Fibroblast of skin of back (primary cell): ENCODE measurements at places on chromosomes 16 and 17.

- no peak for DNase-seq
These were observed 33.5 kb downstream of the GRIN2C start for GRCh38 chr17:74825952-74826719.

DNA sequence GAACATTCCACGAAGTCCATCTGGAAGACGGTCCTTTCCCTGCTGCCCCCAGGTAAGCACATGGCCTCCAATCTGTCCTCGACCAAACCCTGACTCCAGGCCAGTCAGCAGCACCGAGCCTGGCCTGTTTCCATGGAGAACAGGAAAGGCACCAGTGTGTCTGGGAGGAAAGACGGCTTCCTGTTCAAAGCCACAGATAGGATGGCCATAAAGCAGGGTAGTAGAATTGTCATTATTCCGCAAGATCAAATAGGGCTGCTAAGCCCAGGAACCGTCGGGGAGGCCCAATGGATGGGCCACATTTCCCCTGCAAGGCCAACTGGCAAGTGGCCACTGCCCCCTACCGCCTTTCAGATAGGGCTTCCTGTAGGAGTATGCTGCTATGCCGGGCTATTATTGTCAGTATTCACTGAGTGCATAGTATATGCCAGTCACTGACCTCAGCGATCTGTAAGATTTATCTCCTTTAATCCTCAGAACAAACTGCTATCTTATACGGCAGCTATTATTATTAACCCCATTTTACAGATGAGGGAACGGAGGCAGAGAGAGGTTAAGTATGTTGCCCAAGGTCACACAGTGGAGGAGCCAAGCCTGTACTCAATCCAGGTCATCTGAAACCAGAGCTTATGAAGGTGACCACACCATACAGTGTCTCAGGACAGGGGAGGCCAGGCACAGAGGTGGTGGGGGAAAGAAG is 23.0 kb upstream of the PLCG2 start:
- no peak for DNase-seq

DNA sequence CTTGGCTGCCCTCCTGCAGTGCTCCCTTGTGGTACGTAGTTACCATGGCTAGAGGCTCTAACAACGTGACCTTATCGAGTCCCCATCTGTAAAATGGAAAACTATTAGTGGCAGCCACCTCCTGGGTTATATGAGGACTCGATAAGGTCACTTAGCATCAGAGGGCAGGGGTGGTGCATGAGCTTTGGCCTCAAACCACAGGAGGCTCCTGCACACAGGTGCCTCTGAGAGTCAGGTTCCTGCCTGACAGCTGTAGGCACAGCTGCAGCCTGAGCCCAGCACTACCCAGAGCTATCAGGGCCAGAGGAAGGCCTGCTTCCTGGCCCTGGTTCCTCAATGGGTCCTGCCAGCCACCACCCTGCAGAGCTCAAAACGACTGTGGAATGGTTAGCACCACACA is 57.2 kb upstream of the SEC14L1 start:
- DNase-seq, result no peak

DNA sequence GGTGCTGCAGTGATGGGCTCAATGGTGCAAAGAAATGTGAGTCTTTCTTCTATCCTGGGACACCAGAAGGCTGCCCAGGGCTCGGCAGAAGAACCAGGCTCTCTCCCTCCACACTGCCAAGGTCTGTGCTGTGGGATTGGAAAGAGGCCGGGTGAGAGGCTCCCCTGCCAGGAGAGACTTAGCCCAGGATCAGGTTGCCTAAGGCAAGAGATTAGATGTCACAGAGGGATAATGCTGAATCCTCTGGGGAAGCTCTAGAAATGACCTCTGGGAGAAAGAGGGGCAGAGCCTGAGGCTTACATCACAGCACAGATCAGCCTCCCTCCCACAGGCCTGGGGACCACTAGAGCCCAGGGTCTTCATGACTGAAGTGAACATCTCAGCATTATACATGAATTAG is 5.7 kb upstream of the DOC2B start:
- no peak for DNase-seq

- DNase-seq, result no peak
These were observed 5.0 kb upstream of the HSD17B1 start for GRCh38 chr17:42547698-42548069.

DNA sequence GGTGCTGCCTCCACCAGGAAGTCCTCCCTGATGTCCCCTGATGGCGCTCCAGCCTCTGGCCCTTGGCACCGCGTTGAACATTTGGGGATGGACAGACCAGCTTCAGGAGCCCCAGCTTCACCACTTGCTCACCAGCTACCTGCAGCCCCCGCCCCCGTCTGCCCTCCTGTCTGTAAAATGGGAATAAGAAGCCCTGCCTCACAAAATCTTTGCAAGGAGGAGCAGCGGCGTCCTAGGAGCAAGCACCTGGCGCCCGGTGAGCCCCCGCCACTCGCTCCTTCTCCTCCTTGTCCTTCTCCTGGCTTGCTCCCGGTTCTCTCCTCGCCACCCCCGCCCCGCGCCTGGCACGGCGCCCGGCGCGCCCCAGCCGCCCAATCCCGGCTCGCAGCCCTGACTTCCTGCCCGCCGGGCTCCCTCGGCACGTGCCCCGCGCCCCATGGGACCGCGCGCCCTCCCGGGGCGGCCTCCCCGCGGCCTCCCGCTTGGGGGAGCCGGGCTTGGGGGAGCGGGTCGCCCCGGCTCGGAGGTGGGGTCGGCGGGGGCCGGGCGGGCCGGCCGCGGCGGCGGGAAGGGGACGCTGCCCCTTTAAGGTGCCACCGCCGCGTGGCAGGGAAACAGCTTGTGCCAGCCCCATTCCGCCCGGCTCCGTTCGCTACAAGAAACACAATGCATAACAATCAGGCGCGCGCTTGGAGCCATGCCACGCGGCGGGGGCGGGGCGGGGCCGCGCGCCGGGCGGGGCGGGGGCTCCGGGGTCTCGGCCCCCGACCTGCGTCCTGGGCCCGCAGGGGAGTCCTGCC is 9.1 kb upstream of the PPP1R1B start:
- DNase-seq, result peak; percentile 59

DNA sequence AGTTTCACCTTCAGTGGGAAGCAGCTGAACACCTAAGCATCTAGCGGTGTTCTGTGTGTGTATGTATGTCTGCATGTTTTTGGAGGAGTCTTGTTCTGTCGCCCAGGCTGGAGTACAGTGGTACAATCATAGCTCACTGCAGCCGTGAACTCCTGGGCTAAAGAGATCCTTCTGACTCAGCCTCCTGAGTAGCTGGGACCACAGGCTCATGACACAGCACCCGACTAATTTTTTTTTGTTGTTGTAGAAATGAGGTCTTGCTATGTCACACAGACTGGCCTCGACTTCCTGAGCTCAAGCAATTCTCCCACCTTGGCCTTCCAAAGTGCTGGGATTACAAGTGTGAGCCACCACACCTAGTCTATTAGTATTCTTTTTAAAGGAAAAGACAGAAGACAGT is 30.2 kb upstream of the FAAP100 start:
- DNase-seq, result peak; percentile 77

DNA sequence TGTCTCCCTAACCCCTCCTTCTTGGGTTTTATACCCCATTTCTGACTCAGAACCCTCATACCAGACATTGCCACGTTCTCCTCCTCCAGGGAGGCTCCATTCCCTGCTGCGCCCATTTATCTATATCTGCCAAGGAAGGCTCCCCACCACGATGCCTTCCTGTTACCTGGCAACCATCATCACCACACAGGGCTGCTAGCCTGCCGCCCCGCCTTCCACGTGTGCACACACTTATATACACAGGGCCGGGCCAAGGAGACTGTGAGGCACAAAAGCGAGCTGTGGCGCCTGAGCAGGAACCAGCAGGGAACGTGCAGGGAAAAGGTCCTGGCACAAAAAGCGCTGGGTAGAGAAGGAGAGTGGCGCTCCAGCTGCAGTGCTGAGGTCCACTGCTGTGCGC is 261.8 kb downstream of the CBLN1 start:
- no peak for DNase-seq

- no peak for DNase-seq
These were observed 37.0 kb downstream of the TMC7 start for GRCh38 chr16:19020689-19021088.

DNA sequence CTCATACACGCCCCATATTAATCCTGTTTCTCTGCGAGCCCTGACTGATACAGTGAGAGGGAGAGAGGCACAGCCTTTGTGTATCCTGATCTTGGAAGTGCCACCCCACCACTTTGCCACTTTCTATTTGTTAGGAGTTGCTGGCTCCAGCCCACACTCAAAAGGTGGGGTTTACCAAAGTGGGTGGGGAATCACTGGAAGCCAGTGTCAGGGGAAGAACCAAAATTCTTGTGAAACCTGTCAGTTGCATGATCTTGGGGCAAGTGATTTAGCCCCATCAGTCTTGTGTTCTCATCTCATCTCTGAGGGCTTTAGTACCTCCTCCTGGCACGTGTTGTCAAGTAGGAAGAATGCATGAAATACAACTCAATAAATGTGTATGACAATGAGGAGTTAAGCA is 119.5 kb downstream of the SOX9 start:
- DNase-seq, result no peak

DNA sequence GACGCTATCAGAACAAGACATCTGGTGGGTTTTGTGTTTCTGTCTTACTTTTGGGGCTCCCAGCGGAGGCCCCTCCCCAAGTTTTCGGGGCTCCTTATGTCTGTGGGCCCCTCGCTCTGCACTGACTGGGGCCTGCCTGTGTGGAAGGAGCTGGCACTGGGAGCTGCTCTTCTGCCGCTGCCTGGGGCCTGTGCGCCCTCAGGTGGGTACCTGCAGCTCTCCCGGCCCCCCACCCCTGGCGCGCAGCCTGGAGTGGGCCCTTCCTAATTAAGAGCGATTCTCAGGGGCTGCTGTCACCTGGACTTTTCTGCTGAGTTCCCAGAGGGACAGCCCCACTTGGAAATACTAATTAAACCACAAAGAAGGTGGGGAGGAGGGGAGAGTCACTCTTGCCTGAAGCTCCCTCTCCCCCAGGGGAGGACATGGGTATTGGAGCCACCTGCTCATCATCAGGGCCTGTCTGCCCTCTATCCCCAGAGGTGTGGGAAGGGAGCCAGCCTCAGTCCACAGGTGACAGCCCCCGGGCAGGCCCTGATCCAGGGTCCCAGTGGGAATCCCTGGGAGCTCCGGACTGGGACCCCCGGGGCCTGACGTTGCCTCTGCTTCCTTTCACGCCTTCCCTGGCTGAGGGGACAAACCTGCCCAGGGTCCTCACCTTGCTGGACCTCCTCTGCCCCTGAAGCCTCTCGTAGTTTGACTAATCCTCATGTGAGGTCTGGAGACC is 36.5 kb downstream of the GSE1 start:
- no peak for DNase-seq

DNA sequence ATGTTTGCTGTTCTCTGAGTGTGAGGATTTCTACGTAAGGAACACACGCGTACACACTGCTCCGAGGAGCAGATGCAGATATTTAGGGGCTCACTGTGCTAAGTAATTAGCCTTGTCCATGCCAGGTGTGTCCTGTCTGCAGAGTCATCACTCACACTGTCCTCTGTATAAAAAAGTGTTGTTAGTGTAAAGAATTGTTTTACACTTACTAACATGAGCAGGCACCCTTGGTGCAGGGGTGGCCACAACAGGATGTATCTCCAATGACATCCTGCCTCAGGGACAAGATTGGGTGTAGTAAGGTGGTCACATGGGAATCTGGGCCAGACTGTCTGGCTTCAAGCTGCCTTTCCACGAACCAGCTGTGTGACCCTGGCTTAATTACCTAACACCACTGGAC is 63.9 kb downstream of the NDEL1 start:
- no peak for DNase-seq

GRCh38 chr17:49834118-49834743 is 13.6 kb downstream of the TAC4 start:
- DNase-seq, result no peak

DNA sequence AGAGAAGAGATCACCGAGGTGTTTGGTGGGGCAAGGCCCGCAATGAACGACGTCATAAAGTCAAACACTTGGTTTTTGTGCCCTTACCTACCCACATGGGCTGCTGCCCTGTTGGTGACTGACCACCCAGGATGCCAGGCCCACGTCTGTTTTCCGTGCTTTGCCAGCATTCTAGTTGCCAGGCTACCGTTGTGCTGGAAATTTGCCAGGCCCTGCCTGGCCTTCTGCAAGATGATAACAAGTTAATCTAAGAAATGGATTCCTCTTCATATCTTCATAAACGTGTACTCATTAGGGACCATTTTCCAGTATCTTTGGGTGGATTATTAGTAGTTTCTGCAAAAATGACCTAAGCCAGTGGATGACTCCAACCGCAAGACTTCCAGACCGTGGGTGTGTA is 35.4 kb downstream of the SLC6A4 start:
- DNase-seq, result no peak

- DNase-seq, result no peak
These were observed 107.8 kb downstream of the ENGASE start for GRCh38 chr17:79182176-79183042.

GRCh38 chr17:1597861-1598342 is 30.7 kb downstream of the SLC43A2 start:
- no peak for DNase-seq

DNA sequence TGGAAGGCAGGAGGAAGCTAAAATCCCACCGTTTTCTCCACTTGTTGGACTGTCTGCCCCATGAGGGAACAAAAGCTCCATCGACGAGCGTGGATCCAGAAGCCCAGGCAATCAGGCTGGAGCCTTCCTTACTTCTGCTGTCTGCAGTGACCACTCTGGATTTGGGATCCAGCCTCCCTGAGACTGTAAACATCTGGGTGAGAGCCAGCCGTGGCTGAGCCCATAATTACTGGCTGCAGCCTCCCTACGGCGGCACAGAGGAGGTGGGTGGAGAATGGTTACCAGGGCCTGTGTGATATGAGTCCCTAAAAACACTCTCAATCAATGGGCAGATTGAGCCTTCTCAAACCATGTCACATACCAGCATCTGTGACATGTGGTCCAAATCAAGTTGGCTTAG is 158.2 kb downstream of the FOXL1 start:
- DNase-seq, result no peak

- no peak for DNase-seq
These were observed 785 bp downstream of the HID1 start for GRCh38 chr17:74971842-74972106.

GRCh38 chr16:26688105-26688504 is 378.6 kb upstream of the C16orf82 start:
- DNase-seq, result no peak

- DNase-seq, result peak; percentile 98
These were observed at the start of gene INTS2 for GRCh38 chr17:61927208-61928100. Gene INTS2 (minus strand): TSS chr17:61927982. CDS start chr17:61926644, 1,338 bp downstream.

DNA sequence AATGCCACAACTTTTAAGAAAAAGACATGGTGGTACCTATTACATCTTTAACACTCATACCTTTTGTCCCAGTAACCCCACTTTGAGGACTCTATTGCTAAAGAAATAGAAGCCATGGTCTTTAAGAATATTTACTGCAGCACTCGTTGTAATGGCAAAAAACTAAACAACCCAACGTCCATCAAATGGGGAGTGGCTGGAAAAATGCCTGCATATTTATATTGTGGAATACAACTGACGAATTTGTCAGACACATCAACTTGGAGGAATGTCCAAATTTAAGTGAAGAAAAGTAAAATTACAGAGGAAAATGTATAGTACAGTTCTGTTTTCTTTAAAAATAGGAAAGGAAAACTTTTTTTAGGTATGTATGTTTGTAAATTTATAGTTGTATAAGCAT is 47.8 kb downstream of the STX8 start:
- no peak for DNase-seq
